Adrenal gland (tissue), 19 donors: ENCODE measurements at places on chromosomes 5 and 9. TPM values are rescaled to one million over a fixed set of nuclear protein-coding genes. Genes with fewer than 3 reads are reported as not detected.
A peak's percentile ranks its signal among the peaks of the same experiment; 100 is the strongest.

DNA sequence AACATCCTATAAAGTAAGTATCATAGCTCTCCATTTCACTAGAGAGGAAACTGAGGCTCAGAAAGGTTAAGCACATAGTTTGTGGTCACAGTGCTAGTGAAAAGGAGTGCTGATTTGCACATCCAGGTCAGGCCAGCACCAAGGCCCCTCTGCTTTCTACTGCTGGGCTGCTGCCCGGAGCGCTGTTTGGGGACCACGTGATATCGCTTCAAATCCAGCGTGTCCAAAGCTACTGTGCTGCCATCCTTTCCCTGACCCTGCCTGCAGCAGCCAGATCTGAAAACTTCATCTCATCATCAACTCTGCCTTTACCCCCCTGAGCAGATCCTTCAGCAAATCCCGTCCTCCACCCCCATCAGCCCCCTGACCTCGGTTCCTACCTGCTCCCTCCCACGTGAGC lies 40.7 kb upstream of the AKNA start:
- DNase-seq: no peak

GRCh38 chr9:38416461-38416860 lies 7.8 kb downstream of the IGFBPL1 start:
- DNase-seq: no peak

Gene CAAP1
- 30.8 TPM for polyA plus RNA-seq

GRCh38 chr5:82855893-82856550 lies 221.2 kb downstream of the TMEM167A start:
- DNase-seq: no peak

Gene PCDHGA4
- 2.4 TPM for polyA plus RNA-seq

DNA sequence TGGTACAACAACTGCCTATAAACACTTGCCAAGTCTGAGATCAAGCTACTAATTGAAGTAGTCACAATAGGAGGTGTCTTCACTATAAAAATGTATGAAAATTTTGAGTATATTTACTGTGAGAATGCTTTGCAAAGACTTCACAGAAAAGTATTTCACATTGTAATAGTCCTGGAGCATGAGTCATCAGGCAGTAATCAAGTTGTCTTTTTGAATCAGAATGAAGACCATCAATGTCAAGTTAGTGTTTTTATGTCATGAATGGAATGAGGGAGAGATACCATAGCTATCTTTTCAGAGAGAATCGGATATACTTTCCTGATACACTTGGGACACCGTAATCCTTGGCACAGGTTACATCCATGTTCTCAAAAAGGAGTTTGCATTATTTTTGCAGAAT lies 466.9 kb upstream of the ARRDC3 start:
- DNase-seq: no peak

DNA sequence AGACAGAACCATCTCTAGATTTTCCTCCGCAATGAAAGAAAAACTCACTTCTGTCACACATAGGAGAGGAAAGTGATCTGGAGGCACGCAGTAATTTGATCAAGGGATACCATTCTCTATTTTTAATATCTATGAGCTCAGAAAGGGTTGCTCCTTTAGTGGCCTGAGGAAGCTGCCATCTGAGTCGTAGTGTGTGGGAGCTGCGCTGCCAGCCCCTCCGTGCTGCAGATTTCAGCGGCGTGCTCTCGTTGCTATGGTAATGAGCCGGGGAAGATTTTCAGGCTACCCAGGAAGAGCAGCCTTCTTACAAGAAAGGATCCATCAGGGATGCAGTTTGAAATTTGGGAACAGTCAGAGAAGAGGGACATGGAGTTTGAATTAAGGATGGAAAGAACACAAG lies 17.1 kb upstream of the GOLM1 start:
- DNase-seq: no peak

Gene GRIA1
- polyA plus RNA-seq: 0.84 TPM

Gene FASTKD3
- 24.7 TPM for polyA plus RNA-seq

Gene RARS1
- polyA plus RNA-seq: 36.6 TPM

Gene ZNF879
- 3.8 TPM for polyA plus RNA-seq

DNA sequence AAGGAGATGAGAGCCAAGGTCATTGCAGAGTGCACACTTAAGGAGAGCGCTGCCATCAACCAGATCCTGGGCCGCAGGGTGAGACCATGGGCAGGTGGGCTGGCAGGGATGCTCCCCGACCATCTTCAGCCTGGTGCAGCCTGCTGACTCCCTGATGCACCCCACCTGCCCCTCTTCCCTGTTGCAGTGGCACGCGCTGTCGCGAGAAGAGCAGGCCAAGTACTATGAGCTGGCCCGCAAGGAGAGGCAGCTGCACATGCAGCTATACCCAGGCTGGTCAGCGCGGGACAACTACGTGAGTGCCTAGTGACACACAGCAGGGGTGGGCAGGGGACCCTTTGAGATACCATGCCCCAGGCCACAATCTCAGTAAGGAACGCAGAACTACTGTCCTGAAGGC lies 28.3 kb downstream of the TCF7 start:
- no peak for DNase-seq

- DNase-seq: no peak
Observed at GRCh38 chr9:108517651-108518365, 338.0 kb downstream of the ACTL7B start.

- DNase-seq: no peak
Observed at GRCh38 chr5:153879596-153879995, 159.1 kb downstream of the FAM114A2 start.

Gene C9orf153
- 0.37 TPM for polyA plus RNA-seq

Gene SMIM33
- polyA plus RNA-seq: not detected

DNA sequence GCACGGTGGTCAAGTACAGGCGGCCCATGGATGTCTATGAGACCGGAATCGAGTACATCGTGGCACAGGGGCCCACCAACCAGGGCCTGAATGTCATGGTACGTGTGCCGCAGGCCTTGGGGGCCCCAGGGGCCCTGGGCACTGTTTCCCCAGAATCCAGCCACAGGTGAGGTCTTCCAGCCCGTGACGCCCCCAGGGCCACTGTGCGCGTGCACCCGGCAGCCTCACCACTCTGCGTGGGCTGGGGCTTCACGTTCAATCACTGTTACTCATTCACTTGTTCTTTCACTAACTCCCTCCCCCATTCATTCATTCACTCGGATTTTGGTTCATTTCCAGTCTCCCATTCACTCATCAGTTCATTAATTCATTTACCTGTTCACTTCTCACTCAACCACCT lies 12.6 kb downstream of the ADAMTSL2 start:
- no peak for DNase-seq

- DNase-seq: no peak
Observed at GRCh38 chr9:18771011-18771410, 262.0 kb downstream of the SAXO1 start.

DNA sequence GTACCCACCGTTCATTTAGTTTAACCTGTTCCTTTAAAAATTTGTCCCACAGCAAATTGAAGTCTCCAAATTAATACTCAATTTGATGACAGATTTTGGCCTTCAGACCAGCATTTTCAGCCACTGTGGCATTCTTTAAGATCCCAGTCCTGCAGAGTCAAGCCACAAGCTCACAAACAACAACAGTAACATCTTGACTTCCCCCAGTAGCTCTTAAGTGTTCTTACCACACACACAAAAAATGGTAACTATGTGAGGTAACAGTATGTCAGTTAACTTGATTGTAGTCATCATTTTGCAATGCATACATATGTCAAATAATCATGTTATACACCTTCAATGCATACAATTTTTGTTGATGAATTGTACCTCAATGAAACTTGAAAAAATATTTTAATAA lies 247.9 kb downstream of the LURAP1L start:
- no peak for DNase-seq

Gene GLDC
- 0.16 TPM for polyA plus RNA-seq

Gene TNFSF15
- polyA plus RNA-seq: 0.37 TPM

GRCh38 chr9:124782661-124783574 lies 6.0 kb downstream of the OLFML2A start:
- peak; percentile 17 for DNase-seq

GRCh38 chr9:1879501-1879900 lies 135.6 kb upstream of the SMARCA2 start:
- no peak for DNase-seq

Gene ZSWIM6
- 8.3 TPM for polyA plus RNA-seq

DNA sequence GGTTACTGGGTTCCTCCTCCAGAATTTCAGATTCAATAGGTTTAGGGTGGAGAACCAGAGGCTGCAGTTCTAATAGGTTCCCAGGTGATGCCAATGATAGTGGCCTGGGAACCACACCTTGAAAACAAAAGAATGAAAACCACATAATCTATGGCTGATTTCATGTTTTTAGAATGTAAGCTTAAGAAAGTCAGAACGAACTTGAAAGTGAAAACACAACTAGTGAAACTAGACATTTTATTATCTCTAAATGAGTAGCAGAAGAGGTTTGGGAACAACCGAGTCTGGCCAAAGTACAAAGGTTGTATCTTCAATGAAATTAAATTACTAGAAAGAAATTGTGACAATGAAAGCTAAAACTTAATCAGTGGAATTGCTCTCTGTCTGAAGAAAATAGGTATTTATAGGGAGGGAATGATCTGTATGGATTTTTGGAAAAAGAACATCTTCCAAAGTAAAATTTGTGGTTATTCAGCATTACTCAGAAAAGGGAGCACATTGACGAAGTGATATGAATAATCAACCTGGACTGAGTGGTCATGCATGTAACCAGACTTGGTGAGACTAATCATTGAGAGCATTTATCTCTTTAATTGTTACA lies 24.9 kb upstream of the CEP120 start:
- no peak for DNase-seq

GRCh38 chr9:83960991-83961390 lies 19.0 kb downstream of the HNRNPK start:
- no peak for DNase-seq

Gene SLC35D2
- 10.4 TPM for polyA plus RNA-seq

Gene ODF2
- 21.6 TPM for polyA plus RNA-seq

Gene MRNIP
- polyA plus RNA-seq: 129 TPM

- DNase-seq: no peak
Observed at GRCh38 chr9:19104515-19105282, 2.0 kb upstream of the HAUS6 start.

DNA sequence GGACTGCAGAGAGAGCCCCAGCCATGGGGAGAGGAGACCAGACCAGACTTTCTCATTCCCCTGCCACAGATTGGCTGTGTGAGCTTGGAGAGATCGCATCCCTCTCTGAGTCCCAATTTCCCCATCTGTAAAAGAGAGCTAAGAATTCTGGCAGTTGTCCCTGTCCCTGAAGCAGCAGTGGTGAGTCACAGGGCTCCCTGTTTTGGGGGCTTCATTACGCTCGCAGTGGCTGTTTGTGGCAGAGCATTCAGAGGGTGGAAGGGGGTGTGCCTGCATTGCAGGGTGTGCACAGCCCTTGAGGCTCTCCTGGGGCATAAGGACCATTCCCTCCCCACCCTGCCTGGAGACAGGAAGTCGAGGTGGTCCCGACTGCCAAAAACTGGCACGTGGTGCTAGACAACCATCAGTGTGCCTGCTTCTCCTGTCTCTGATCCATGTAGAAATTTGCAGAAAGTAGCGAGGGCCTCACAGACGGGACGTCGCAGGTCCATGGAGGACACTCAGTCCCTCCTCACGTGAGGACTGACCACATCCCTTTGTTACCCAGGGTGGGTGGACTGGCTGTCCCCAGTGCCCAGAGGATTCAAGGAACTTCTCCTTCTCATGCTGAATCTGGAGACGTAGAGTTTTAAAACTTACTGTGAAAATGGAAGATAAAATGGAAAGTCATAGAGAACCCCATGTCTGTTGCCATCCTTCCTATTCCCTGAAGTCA lies 35.3 kb downstream of the HRH2 start:
- DNase-seq: peak; percentile 30

- no peak for DNase-seq
Observed at GRCh38 chr9:21414220-21414940, 5.5 kb downstream of the IFNA8 start.

Gene GMCL2
- polyA plus RNA-seq: not detected

DNA sequence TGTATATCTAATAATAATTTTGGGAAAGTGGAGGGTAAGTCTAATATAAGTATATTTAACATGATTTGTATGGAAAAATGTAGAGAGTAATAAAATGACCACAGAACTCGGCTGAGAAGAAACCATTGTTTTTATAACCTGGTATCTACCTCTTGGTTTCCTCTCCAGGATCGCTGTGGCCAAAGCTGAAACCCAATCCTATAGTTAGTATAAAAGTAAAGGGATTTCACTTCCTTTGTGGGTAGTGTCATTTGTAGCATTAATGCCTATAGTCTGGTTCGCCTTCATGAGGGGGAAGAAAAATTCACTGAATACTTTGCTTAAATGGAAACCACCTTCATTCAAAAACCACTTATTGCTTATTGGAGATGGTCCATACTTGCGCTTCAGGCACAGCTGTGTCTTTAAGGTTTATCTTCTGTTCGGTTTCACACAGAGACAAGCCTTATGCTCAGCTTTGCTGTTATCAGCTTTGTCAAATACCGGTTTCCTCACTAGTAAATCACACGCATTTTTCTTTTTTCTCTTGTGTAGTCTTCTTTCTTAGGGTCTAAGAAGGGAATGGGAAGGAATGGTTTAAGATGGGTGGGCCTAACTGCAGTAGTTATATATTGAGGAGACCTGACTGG lies 12.1 kb downstream of the PIK3R1 start:
- DNase-seq: no peak

DNA sequence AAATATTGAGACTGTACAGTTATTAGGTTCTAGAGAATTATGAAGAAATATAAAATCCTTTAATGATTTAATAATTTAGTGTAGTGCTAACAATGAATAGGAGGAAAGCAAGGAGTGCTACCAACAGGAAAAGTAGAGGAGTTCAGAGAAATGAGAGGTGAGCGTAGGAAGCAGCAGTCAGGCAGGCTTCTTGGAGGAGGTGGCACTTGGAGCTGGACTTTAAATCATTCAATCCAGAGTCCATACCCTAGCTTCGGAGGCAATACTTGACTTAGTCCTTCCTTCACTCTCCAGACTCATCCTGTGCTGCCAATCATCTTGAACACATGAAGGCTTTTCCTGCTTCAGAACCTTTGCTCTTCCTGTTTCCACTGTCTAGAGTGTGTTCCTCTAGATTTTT lies 254.3 kb downstream of the GRIA1 start:
- DNase-seq: no peak

- DNase-seq: no peak
Observed at GRCh38 chr5:40221796-40222195, 457.9 kb upstream of the PTGER4 start.

GRCh38 chr9:6673326-6674025 lies 27.9 kb upstream of the GLDC start:
- DNase-seq: no peak

Gene ASB6
- 34.2 TPM for polyA plus RNA-seq

Gene PPP3R2
- polyA plus RNA-seq: not detected
